ENCODE measurements at places on chromosomes 3 and 15. TPM values are rescaled to one million over a fixed set of nuclear protein-coding genes. Genes with fewer than 3 reads are reported as not detected.

- no peak for DNase-seq
Measured at GRCh38 chr3:24012589-24013269, 67.6 kb downstream of the NR1D2 start.

The ZNF660 gene
- total RNA-seq, result 0.91 TPM

The LRRC31 gene
- total RNA-seq, result not detected

DNA sequence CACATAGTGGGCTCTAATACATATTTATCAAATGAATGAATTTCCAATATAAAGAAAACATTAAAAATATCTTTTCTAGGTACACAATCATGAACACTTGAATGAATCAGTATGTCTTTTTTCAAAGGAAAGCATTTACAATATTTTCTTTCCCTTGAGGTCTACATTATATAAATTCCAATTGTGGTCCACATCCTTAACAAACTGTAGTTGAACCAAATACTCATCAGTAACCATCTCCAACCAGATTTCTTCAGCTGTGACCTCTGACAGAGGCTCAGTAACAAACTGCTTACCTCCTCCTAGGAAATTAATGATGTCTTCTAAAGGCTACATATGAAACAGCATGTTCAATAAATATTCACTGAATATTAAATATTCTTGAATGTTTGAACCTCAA, 58.8 kb downstream of the CFAP20DC start:
- no peak for DNase-seq

DNA sequence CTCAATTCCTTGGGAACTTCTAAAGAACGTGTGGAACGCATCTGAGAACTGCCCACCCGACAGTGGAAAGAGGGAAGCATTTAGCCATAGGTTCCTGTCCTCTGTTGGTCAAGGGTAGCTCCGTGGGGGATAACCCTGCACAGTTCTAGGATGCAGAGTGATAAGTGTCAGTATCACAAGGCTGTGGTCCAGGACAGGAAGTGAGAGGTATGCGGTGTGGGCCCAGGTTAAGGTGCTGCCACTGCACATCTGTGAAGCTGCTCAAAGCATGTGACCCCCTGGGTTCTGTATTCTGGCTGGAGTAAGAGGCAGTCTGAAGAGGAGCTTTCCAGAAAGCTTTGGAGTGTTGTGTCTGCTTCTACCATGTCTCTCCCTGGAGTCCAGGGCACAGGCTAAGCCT, 51.7 kb upstream of the HES1 start:
- no peak for DNase-seq

The PXK gene
- total RNA-seq, result 33.7 TPM

DNA sequence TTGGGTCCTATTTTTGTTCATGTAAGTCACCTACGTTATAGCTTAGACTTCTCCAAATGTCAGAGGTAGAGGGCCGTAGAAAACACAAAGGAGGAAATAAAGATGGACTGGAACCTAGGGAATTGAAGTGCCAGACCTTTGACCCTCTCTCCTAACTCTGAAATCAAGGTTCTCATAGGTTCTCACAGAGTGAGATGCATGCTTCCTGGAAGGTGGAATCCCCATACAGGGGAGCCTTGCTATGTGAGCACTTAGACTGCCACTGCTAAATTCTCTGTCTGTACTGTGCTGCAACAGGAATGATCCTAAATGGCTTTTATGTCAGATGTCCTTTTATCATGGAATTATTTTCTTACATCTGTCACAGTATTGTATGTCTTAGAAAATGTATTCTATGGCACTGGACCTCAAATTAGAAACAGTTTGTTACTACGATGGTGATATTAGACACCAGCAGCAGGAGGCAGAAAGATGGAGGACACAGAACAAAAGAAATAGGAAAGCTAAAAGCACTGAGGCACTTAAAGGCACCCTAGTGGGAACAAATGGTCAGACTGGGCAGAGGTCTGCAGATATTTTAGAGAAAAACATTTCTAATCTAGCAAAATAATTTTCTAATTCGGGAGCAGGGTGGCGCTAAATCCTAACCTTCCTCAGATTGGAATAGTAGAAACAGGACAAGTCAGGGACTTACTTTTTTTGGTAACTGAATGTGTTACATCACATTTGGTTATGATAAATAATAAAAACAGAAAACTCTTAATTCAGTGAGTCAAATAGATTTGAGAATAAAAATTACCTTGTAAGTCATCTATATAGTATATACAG, 60.2 kb upstream of the CDAN1 start:
- no peak for DNase-seq
